Large intestine (tissue), 12 donors: ENCODE measurements at places on chromosomes 7 and 10. TPM values are rescaled to one million over a fixed set of nuclear protein-coding genes. Genes with fewer than 3 reads are reported as not detected.

DNA sequence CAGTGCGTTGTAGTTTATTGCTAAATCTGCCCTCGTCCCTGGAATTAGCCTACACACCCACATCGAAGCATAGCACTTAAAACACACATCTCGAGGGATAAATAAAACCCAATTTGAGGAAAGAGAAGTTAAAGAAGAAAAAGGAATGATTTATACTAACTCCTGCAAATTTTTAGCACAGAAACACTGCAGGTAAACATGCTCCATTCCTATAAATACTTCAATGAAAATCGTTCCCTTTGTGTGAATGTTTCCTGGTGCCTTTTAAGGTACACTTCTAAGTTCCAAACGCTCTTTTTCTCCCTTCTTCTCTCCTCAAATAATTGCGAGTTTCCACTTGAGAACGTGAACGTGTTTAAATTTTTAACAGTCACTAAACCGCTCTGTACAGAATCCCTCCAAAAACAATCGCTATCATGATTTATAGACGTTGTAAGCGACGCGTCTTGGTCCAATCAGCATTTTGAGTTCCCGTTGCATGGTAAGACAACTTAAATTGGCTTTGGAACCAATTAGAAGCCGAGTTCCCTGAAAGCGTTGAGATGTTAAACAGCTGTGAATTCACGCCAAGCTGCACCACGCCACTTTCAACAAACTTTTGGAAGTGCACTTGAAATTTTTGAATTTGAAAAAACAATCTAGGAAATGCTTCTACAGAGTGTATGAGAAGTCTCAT is 12.5 kb upstream of the EBLN1 start:
- no peaks in the 10 kb centered on the region for H3K36me3 ChIP-seq
- H3K4me1 ChIP-seq = no peaks in the 10 kb centered on the region
- peaks cover 9% of the 10 kb centered on the region for H3K27me3 ChIP-seq
- peak overlapping the region; percentile 77 for H3K4me3 ChIP-seq
- H3K27ac ChIP-seq = no peak overlapping the region

GRCh38 chr10:127358337-127358736 is 161.9 kb upstream of the INSYN2A start:
- no peaks in the 10 kb centered on the region for H3K27me3 ChIP-seq
- H3K4me3 ChIP-seq = no peak overlapping the region
- H3K4me1 ChIP-seq = no peaks in the 10 kb centered on the region
- H3K36me3 ChIP-seq = peaks cover 26% of the 10 kb centered on the region
- DNase-seq = no peak
- no peak overlapping the region for H3K27ac ChIP-seq

The TFPI2 gene
- 15.5 TPM for polyA plus RNA-seq

GRCh38 chr7:67019562-67020390 is 23.1 kb downstream of the TYW1 start:
- H3K27ac ChIP-seq = no peak overlapping the region
- DNase-seq = no peak
- H3K36me3 ChIP-seq = peaks cover 45% of the 10 kb centered on the region
- H3K27me3 ChIP-seq = no peaks in the 10 kb centered on the region
- H3K4me3 ChIP-seq = no peak overlapping the region

The TET1 gene
- polyA plus RNA-seq = 3.2 TPM

DNA sequence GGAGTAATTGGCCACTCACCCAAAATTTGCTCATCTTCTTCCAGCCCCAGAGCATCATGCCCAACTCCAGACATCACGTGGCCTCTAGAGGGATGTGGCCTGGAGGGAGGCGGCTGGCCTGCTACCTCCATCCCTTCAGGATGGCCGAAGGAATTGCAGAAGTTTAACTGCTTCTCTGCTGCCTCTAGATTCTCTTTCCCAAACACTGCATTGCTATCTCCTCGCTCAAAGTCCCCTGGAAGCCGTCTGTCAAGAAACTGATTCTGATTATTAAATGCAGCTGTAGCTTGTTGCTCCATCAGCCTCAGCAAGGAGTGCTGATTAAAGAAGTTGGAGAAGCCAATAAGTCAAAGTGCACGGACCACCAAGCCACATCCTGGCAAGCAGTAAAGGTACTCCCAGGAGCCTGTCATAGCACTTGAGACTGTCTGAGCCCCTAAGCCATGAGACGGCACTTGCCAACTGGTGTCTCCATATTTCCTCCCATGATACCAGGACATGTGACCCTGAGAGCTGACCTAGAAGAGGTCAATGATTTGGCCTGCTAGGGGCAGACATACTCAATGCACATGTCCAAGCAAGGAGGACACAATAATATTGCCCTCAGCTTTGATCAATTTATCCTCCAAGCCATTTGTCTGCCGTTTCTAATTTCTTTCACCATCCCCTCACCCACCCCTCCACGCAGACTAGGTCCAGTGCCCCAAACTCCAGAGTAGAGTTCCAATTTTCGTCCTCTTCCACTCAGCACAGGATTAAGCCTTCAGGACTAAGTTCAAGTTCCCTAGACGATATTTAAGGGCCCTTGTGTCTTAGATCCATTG is 84.2 kb downstream of the TBXAS1 start:
- H3K36me3 ChIP-seq = no peaks in the 10 kb centered on the region
- no peak for DNase-seq
- H3K27me3 ChIP-seq = no peaks in the 10 kb centered on the region
- H3K27ac ChIP-seq = no peak overlapping the region
- no peak overlapping the region for H3K4me3 ChIP-seq
- H3K4me1 ChIP-seq = peaks cover 2% of the 10 kb centered on the region

DNA sequence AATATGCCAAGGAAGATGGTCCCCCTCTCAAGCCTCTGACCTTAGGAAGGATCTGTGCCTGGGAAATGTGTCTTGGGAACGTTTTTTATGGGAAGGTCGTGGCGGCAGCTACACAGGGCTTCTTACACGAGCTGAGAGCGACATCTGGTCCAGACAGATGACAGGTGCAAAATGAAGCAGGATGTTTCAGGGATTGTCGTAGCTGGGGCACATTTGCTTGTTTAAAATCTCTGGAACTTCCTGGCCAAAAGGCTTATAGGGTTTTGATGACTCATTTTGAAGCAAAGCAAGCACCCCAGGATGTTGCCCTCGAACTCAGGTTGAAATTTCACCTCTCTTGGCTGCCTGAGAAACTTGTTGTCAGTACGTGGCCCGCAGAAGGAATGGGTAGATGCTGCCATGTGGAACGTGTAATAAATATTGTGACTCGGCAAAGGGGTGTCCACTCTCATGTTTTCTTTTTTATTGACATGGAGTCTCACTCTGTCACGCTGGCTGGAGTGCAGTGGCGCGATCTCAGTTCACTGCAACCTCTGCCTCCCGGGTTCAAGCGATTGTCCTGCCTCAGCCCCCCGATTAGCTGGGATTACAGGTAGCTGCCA is 117.5 kb downstream of the CAMK1D start:
- H3K4me1 ChIP-seq = peaks cover 7% of the 10 kb centered on the region
- no peaks in the 10 kb centered on the region for H3K36me3 ChIP-seq
- no peak overlapping the region for H3K27ac ChIP-seq

DNA sequence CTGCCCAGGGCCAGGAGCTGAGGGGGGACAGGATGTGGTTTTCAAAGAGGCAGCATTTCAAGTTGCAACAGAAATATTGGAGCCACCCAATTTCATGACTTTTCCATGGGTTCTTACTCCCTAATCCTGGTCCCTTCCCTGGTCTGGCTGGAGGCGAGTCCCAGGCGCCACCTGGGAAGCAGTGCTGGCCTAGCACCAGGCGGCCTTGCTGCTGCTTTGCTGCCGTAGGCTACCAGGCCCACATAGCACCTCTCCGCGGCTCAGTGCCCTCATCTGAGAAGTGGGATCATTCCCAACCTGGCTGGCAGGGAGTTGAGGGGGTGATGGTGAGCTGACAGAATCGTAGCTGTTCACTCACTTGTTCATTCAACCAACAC is 33.7 kb downstream of the ZMIZ1 start:
- no peaks in the 10 kb centered on the region for H3K27me3 ChIP-seq
- peaks cover 42% of the 10 kb centered on the region for H3K4me1 ChIP-seq
- H3K4me3 ChIP-seq = no peak overlapping the region
- peaks cover 4% of the 10 kb centered on the region for H3K36me3 ChIP-seq

DNA sequence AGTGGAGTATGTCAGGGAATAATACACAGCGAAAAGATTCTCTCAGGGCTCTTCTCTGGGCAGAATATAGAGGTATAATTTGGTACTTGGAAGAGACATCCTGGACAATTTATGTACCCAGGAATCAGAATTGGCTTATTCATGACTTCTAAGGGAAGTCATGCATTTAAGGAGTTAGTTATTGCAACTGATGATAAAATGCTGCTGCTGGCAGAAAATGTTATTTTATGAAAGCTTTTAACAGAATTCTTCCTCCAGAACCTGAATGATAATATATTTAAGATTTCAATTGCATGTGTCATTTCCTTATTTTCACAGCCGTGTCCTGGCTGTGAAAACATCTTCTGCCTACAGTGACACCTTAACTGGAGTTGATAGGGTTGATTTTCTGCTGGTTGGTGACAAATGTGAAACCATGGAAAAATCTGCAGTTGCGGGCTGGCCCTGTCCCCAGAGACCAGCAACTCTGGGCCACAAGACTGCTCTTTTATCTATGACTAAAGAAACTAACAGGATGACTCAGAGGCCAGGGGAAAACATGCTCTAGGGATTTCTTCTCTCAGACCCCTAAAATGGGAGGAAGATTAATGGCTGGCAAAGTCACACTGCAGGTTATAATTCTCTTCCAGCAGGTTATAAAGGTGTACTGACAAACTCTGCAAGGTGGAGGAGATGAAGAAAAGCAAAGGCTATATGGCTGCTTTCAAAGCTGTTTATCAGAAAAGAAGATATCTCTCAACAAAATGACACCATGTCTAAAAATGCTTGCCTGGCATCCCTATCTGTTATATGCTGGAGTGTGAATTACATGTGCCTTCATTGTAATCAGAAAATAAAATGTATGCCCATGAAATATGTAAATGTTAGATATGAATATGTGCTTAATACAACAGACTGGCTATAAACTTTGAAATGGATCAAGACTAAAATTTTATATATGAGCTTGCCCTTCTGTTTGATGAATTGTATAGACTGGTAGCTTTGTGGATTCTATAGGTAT is 12.1 kb upstream of the TRUB1 start:
- DNase-seq = no peak
- no peaks in the 10 kb centered on the region for H3K36me3 ChIP-seq
- H3K4me1 ChIP-seq = no peaks in the 10 kb centered on the region
- no peak overlapping the region for H3K27ac ChIP-seq
- H3K4me3 ChIP-seq = no peak overlapping the region
- no peaks in the 10 kb centered on the region for H3K27me3 ChIP-seq

GRCh38 chr7:23284871-23285270 is 14.3 kb upstream of the MALSU1 start:
- H3K4me1 ChIP-seq = no peaks in the 10 kb centered on the region
- no peaks in the 10 kb centered on the region for H3K27me3 ChIP-seq
- no peak for DNase-seq
- no peaks in the 10 kb centered on the region for H3K36me3 ChIP-seq
- H3K27ac ChIP-seq = no peak overlapping the region

The ZNF316 gene
- 35.0 TPM for polyA plus RNA-seq

The HECW1 gene
- 0.36 TPM for polyA plus RNA-seq

- H3K36me3 ChIP-seq = peaks cover 13% of the 10 kb centered on the region
- no peaks in the 10 kb centered on the region for H3K4me1 ChIP-seq
- H3K27ac ChIP-seq = no peak overlapping the region
- H3K4me3 ChIP-seq = no peak overlapping the region
- no peak for DNase-seq
Observed at GRCh38 chr7:140518370-140519006, 39.2 kb upstream of the MKRN1 start.

DNA sequence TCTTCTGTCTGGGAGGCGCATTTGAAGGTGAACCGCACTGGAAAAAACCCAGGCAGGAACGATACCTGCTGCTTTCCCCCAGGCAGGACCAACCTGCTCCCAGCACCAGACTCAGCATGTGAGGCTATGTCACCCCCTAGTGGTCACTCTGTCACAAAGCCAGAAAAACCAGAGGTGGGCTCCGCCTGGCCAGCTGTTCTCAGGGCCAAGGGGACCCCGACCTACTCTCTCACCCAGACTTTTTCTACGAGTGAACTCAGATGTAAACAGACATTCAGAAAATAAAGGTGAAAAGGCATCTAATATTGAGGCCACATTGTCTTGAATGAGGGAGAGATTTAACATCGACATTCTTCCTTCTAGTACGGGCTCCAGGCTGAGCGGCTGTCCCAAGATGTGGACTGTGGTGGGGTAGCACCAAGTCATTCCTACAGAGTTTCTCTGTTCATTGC is 117.3 kb downstream of the PRKAG2 start:
- H3K36me3 ChIP-seq = peaks cover 14% of the 10 kb centered on the region
- DNase-seq = peak; percentile 55
- no peak overlapping the region for H3K27ac ChIP-seq
- H3K27me3 ChIP-seq = no peaks in the 10 kb centered on the region

The SVIL gene
- polyA plus RNA-seq = 42.2 TPM

The SORBS1 gene
- polyA plus RNA-seq = 60.2 TPM

The NPTX2 gene
- polyA plus RNA-seq = 9.2 TPM

- no peaks in the 10 kb centered on the region for H3K4me1 ChIP-seq
- H3K27me3 ChIP-seq = no peaks in the 10 kb centered on the region
- no peak for DNase-seq
Observed at GRCh38 chr7:75572396-75572795, 80.3 kb downstream of the SPDYE5 start.

The CNPY1 gene
- not detected for polyA plus RNA-seq

DNA sequence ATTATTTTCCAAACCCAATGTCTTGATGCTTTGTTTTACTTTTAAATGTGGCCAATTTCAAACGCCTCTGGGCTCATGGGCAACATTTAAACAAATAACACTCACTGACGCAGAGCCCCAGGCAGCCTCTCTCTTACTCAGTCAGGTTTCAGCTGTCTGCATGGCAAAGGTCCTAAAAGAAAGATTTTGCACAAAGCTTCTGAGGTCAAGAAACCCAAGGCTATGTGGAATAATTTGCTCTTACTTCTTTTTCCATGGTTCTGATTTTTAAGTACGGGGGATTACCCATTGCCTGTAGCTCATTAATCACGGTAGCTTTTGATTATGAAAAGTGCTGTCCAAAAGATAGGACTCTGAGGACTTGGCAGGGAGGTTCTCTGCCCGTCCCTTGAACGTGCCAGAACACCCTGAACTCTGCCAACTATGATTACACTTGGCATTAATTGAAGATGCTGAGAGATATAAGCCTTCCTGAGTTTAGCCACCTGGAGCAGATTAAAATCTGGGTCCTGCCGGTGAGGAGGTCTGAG is 14.1 kb upstream of the MSRB2 start:
- no peak overlapping the region for H3K4me3 ChIP-seq
- peaks cover 16% of the 10 kb centered on the region for H3K27me3 ChIP-seq
- no peak for DNase-seq

The DYNC1I1 gene
- polyA plus RNA-seq = 1.2 TPM

DNA sequence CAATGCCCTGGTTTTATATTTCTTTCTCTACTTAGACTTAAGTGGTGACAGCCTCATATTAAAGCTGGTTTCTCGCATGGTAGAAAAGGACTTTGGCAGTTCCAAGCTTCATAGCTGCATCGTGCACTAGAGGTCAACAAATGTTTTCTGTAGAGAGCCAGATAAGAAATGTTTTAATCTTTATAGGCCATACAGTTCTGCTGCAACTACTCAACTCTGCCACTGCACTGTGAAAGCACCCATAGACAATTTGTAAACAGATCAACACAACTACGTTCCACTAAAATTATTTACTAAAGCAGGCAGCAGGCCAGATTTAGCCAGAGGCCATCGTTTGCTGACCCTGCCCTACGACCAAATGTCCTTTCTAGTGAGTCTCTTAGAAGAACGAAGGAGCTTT is 36.7 kb downstream of the CSGALNACT2 start:
- H3K4me3 ChIP-seq = no peak overlapping the region
- H3K27me3 ChIP-seq = no peaks in the 10 kb centered on the region
- DNase-seq = peak; percentile 34
- peaks cover 31% of the 10 kb centered on the region for H3K36me3 ChIP-seq
- H3K4me1 ChIP-seq = no peaks in the 10 kb centered on the region
- H3K27ac ChIP-seq = no peak overlapping the region
